ENCODE measurements at places on chromosomes 5 and 9. TPM values are rescaled to one million over a fixed set of nuclear protein-coding genes. Genes with fewer than 3 reads are reported as not detected.

DNA sequence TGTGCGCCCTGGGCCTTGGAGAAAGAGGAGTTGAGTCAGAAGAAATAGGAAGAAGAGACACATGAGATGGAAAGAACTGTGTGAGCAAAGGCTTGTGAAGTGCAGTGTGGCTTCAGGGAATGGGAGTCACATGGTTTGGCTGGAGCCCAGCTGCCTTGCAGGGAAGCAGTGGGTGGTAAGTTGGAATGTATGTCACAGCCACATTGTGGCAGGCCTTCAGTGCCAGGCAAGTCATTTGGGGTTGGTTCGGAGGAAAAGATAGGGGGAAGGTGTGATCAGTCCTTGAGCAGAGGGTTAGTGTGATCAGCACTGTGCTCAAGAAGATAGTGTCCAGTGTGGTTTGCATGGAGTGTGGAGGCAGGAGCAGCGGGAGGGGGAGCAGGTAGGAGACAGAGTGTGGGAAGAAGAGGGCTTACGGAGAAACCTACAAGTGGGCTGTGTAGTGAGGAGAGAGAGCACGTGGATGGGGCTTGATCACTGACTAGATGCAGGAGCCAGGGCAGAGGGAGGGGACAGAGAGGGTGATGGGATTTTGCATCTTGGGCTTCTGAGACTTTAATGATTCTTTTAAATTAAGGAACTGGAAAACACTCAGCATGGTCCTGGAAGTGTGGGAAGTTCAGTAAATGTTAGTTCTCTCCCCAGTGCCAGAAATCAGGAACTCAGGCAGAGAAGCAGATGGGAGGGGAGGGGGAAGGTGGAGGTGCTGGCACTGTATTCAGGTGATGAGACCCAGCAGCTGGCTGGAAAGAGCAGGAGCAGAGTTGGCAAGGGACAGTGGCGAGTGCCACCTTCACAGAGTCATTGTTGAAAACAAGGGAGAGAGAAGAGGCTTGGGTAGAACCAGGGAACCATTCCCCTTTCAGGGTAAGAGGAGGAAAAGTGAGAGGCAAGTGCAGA is 46.6 kb downstream of the ARHGAP26 start:
- H3K27me3 ChIP-seq: no peaks in the 10 kb centered on the region
- no peak overlapping the region for H3K4me3 ChIP-seq
- no peak for DNase-seq

DNA sequence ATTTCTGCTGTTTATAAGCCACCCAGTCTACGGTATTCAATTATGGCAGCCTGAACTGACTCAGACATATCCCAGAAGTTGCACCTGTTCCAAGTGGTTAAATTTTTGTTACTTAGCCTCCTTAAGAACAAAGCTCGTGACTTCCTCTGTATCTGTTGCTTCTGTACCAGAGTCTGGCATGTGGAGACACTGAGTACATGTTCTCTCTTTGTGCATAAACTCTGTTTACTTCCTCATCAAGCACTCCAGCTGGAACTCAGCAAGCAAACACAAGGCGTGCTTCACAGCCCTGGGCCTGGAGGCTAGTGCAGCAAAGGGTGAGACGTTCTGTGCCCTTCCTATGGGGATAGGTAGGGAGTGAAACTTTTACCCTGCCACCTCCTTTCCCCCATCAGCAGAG is 19.0 kb downstream of the C9orf152 start:
- peaks cover 1% of the 10 kb centered on the region for H3K36me3 ChIP-seq
- H3K4me3 ChIP-seq: no peak overlapping the region
- no peaks in the 10 kb centered on the region for H3K27me3 ChIP-seq
- no peak for DNase-seq
- H3K27ac ChIP-seq: peak overlapping the region; percentile 50

DNA sequence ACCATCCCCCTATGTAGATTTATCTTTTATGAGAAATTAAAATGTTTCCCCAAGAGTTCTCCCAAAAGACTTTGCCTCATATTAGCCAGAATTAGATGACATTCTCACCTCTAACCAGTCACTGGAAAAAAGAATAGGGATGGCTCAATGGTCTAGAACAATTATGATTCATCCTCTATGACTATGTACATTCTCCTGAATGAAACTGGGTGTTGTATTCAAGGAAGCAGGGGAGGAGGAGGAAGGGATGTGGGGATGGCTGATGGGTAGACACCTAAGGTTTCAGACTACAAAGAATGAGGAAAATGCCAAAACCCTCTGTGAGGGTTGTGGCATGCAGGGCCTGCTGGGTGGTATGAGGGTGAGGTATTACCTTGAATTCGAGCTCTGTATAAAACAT is 49.5 kb upstream of the BRINP1 start:
- H3K27me3 ChIP-seq: no peaks in the 10 kb centered on the region
- H3K4me1 ChIP-seq: peaks cover 6% of the 10 kb centered on the region
- no peaks in the 10 kb centered on the region for H3K36me3 ChIP-seq
- DNase-seq: no peak
- no peak overlapping the region for H3K27ac ChIP-seq
- H3K4me3 ChIP-seq: no peak overlapping the region

DNA sequence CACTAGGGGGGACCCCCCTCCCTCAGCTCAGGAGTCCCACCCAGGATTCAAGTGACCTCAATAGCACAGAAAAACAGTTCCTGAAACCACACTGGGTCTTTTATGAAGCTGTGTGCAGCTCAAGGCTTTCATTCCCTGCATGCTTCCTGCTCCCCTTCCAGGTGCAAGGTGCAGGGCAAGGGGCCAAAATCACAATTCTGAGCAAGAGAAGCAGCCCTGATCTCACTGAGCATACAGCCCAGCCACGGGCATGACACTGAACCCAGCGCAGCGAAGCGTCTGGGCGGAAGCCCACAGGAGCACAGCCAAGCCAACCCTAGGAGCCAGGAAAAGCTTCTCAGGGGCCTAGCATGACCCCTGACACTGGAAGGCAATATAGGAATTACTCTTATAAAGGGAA is 62.9 kb downstream of the IRX2 start:
- peaks cover 2% of the 10 kb centered on the region for H3K4me1 ChIP-seq
- no peak overlapping the region for H3K4me3 ChIP-seq
- H3K36me3 ChIP-seq: no peaks in the 10 kb centered on the region
- H3K27me3 ChIP-seq: peaks cover 80% of the 10 kb centered on the region
- no peak for DNase-seq

DNA sequence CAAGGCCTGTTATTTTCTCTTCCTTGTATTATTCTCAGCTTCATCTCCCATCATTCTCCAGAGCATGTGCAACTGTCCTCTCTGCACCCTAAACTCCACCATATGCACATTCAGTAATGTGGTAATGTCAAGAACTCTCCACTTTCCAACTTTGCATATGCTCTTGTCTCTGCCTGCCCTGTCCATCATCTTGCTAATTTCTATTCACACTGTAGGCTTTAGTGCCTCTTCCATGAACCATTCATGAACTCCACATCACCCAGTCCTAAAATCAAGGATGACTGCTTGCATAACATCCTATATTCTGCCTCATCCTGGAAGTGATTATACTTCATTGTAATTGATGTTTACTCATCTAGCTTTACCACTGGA is 354.8 kb downstream of the PDE4D start:
- peaks cover 5% of the 10 kb centered on the region for H3K4me1 ChIP-seq
- no peak overlapping the region for H3K27ac ChIP-seq
- no peaks in the 10 kb centered on the region for H3K36me3 ChIP-seq
- no peaks in the 10 kb centered on the region for H3K27me3 ChIP-seq

- no peak overlapping the region for H3K4me3 ChIP-seq
- H3K27ac ChIP-seq: no peak overlapping the region
- no peaks in the 10 kb centered on the region for H3K36me3 ChIP-seq
- peaks cover 3% of the 10 kb centered on the region for H3K4me1 ChIP-seq
Observed at GRCh38 chr9:115333277-115334070, 215.5 kb upstream of the TNC start.

DNA sequence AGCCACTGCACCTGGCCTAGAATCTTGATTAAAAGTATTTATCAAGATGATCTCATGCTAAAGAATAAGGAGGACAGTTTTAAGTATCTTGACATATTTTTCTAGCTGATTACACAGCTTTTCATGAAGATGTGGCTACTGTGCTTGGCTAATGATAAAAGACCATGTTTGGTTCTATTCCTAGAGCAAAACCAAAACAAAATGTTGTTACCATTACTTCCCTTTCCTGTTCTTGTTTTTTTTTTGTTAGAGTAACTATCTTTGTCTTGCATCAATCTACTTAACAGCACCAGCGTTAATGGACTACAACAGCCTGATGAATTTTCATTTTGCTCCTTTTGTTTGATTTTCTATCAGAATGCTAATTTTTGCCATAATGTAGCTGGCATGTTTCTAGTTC is 86.2 kb upstream of the DHFR start:
- no peak overlapping the region for H3K27ac ChIP-seq
- H3K27me3 ChIP-seq: no peaks in the 10 kb centered on the region
- H3K4me1 ChIP-seq: peaks cover 11% of the 10 kb centered on the region
- DNase-seq: no peak
- H3K36me3 ChIP-seq: peaks cover 26% of the 10 kb centered on the region

- no peaks in the 10 kb centered on the region for H3K36me3 ChIP-seq
- peaks cover 45% of the 10 kb centered on the region for H3K4me1 ChIP-seq
- H3K27me3 ChIP-seq: peaks cover 2% of the 10 kb centered on the region
- H3K27ac ChIP-seq: peak overlapping the region; percentile 95
- H3K4me3 ChIP-seq: peak overlapping the region; percentile 77
Observed at GRCh38 chr9:134328841-134329575, 2.8 kb downstream of the RXRA start.

- DNase-seq: no peak
- H3K27me3 ChIP-seq: no peaks in the 10 kb centered on the region
- H3K4me3 ChIP-seq: peak overlapping the region; percentile 97
- peak overlapping the region; percentile 100 for H3K27ac ChIP-seq
- peaks cover 14% of the 10 kb centered on the region for H3K4me1 ChIP-seq
Observed at GRCh38 chr5:138574744-138575193, 432 bp downstream of the HSPA9 start.

- H3K27ac ChIP-seq: no peak overlapping the region
- H3K4me1 ChIP-seq: peaks cover 1% of the 10 kb centered on the region
- DNase-seq: no peak
- H3K27me3 ChIP-seq: no peaks in the 10 kb centered on the region
- no peak overlapping the region for H3K4me3 ChIP-seq
Observed at GRCh38 chr9:8189881-8190280, 390.3 kb upstream of the DMAC1 start.

- no peak for DNase-seq
- H3K4me1 ChIP-seq: peaks cover 12% of the 10 kb centered on the region
- peaks cover 4% of the 10 kb centered on the region for H3K27me3 ChIP-seq
- no peak overlapping the region for H3K27ac ChIP-seq
- no peaks in the 10 kb centered on the region for H3K36me3 ChIP-seq
Observed at GRCh38 chr5:79562351-79563246, 48.7 kb upstream of the HOMER1 start.

DNA sequence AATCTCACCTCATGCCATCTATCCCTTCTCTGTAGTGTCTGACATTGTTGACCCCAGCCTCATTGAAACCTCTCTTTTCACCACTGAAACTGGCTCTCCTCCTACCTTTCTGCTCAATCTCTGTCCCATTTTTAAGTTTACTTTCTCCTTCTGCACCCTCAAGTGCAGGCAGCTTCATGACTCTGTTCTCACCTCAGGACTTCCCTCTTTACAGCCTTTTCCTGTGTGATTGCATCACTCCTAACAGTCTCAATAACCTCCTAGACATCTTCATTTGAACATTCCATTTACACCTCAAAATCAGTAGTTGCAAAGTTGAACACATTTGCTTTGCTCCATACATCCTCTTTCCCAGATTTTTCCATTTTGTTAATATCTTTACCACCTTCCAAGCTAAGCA is 172.1 kb downstream of the RASEF start:
- peaks cover 11% of the 10 kb centered on the region for H3K4me1 ChIP-seq
- no peaks in the 10 kb centered on the region for H3K36me3 ChIP-seq
- peaks cover 6% of the 10 kb centered on the region for H3K27me3 ChIP-seq
- H3K4me3 ChIP-seq: no peak overlapping the region
- H3K27ac ChIP-seq: no peak overlapping the region

DNA sequence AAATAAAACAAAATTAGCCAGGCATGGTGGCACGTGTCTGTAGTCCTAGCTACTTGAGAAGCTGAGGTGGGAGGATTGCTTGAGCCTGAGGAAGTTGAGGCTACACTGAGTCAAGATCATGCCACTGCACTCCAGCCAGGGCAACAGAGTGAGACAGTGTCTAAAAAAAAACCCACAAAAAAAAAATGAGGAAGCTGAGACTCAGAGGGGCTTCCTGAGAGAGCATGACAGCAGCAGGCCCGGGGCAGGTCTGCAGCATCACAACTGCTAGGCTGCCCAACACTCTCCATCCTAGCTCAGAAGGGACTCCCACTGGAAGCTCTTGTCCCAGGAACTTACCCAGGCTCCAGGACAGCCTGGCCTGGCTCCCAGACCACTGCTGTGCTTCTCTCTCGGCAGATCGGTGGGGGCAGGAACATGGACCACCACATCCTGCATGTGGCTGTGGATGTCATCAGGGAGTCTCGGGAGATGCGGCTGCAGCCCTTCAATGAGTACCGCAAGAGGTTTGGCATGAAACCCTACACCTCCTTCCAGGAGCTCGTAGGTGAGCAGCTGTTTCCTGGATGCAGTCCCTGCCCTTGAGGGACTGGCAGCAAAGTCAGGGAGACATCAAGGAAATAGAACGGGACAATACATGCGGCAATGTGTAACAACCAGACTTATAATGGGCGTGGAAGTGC is 19.1 kb downstream of the PTGS1 start:
- DNase-seq: no peak
- H3K4me1 ChIP-seq: no peaks in the 10 kb centered on the region
- no peak overlapping the region for H3K4me3 ChIP-seq
- no peaks in the 10 kb centered on the region for H3K36me3 ChIP-seq

GRCh38 chr9:95508242-95508967 is 8.4 kb downstream of the PTCH1 start:
- DNase-seq: no peak
- H3K4me3 ChIP-seq: peak overlapping the region; percentile 97
- no peaks in the 10 kb centered on the region for H3K36me3 ChIP-seq

DNA sequence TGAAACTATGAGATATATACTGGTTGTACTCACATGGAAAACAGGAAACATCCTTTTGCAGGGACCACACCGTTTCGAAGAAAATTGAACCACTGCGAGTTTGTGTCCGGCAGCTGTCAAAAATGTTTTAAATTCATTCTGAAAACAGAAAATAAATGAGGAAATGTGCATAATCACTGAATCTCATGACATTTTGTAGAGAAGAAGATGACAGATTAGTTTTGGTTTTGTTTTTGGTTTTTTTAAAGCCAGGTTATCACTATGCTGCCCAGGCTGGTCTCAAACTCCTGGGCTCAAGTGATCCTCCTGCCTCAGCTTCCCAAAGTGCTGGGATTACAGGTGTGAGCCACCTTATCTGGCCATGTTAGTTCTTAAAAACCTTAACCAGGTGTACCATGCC is 3.5 kb downstream of the TXNDC8 start:
- no peak overlapping the region for H3K27ac ChIP-seq
- no peak overlapping the region for H3K4me3 ChIP-seq
- H3K4me1 ChIP-seq: no peaks in the 10 kb centered on the region

DNA sequence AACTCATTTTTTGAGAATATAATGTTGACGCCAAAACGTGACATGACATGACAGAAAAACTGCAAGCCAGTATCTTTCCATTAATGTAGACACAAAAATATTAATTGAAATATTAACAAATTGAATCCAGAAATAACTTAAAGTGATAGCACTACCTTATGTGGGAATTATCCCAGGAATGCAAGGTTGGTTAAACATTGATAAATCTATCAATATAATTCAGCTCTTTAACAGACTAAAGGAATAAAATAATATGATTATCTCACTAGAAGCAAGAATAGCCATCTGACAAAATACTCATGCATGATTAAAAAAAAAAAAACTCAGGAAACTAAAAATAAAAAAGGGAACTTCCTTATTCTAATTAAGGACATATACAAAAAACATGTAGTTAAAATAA is 6.8 kb downstream of the ZNF510 start:
- no peak for DNase-seq
- peaks cover 78% of the 10 kb centered on the region for H3K36me3 ChIP-seq
- H3K27ac ChIP-seq: no peak overlapping the region
- no peaks in the 10 kb centered on the region for H3K27me3 ChIP-seq
- H3K4me1 ChIP-seq: no peaks in the 10 kb centered on the region

TRIP13 gene
- total RNA-seq: 11.9 TPM

PPP3R2 gene
- total RNA-seq: not detected

MAMDC4 gene
- total RNA-seq: 40.0 TPM

ACOT12 gene
- total RNA-seq: not detected

CLIC3 gene
- total RNA-seq: 0.64 TPM

All from progenitor cell of endocrine pancreas (in vitro differentiated cells).